Stimulated activated CD8-positive, alpha-beta memory T cell treated with anti-CD3 and anti-CD28 coated beads, Interleukin-2, amount 100 ng/mL, for 1 hour (primary cell): ENCODE measurements at places on chromosomes 11 and 22.

- DNase-seq, result no peak
Measured at GRCh38 chr11:76638270-76639197, 32.0 kb downstream of the LRRC32 start.

DNA sequence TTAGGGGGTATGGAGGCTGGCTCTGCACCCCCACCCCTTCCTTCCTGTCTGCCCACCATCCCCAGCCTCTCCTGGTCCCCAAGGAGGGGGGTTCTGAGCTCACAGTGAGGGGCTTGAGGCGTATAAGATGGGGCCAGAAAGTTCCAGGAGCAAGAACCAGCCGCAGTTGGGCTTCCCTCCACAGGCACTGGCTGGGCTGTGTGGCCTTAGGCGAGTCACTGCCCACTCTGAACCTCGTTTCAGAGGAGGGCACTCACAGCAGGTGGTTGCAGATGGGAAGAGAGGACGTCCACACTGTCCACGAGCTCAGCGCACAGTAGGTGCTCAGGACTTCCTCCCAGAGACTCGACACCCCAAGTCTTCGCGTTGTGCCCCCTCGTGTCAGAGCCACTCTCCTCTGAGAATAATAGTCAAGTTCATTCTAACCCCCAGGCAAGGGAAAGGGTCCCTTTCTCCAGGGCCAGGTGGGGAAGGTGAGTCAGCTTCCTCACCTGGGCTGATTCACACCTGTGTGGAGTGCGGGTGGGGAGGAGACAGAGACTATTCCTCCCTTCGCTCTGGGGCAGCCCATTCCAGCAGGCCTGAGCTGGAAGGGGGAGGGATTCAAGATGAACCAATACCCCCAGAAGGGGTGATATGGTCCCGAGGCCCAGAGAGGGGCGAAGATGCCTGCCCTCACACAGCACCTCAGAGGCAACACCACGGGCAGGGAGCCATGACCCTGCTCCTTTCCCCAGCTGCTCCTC lies 29.3 kb downstream of the RPL3 start:
- DNase-seq, result no peak

DNA sequence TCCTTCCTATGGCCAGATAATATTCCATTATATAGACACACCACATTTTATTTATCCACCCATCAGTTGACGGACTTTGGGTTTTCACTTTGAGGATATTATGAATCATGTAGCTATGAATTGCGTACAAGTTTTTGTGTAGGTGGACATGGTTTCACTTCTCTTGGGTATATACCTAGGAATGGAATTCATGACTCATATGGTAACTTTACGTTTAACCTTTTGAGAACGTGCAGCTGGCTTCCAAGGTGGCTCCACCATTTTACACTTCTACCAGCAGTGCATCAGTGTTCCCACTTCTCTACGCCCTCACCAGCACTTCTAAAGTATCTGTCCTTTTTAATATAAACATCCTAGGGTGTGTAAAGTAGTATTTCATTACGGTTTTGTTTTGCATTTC lies 112.0 kb downstream of the PLEKHA7 start:
- no peak for DNase-seq

DNA sequence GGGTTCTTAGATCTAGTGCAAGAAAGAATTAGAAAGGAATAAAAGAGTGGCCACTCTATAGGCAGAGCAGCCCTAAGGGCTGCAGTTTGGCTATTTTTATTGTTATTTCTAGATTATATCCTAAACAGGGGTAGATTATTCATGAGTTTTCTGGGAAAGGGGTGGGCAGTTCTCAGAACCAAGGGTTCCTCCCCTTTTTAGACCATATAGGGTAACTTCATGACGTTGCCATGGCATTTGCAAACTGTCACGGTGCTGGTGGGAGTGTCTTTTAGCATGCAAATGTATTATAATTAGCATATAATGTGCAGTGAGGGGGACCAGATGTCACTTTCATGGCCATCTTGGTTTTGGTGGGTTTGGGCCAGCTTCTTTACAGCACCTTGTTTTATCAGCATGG lies 44.6 kb downstream of the METTL15 start:
- no peak for DNase-seq

GRCh38 chr22:17951315-17951714 lies 73.0 kb downstream of the MICAL3 start:
- no peak for DNase-seq

DNA sequence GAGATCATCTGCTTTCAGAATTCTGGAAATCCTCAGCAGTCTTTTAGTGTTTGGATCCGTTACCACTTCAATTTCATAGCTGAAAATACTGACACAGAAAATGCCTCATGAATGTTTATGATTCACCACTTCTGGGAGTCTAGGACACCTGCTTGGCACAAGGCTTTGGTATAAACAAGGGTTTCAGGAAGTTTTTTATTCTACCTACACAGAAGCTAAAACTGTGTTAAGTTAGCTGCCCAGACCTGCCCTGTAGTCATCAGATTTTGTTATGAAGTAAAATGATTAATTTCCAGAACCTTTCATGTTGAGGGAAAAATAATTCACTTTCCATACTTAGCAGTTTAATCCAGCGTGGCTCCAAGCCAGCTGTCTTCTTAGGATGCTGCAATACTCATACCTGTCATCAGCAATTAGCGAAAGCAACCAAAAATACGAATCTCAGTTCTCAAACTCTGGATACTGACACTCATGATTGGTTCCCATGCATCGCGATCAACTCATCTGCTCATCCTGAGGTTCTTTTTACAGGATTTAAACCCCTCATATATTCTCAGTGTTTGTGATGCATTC lies 458.5 kb upstream of the CCDC90B start:
- DNase-seq, result no peak

GRCh38 chr11:22792497-22792896 lies 37.1 kb downstream of the SVIP start:
- DNase-seq, result no peak

GRCh38 chr22:48054596-48054995 lies 1292.1 kb downstream of the TBC1D22A start:
- DNase-seq, result no peak

GRCh38 chr11:132131047-132131446 lies 760.6 kb downstream of the NTM start:
- no peak for DNase-seq

DNA sequence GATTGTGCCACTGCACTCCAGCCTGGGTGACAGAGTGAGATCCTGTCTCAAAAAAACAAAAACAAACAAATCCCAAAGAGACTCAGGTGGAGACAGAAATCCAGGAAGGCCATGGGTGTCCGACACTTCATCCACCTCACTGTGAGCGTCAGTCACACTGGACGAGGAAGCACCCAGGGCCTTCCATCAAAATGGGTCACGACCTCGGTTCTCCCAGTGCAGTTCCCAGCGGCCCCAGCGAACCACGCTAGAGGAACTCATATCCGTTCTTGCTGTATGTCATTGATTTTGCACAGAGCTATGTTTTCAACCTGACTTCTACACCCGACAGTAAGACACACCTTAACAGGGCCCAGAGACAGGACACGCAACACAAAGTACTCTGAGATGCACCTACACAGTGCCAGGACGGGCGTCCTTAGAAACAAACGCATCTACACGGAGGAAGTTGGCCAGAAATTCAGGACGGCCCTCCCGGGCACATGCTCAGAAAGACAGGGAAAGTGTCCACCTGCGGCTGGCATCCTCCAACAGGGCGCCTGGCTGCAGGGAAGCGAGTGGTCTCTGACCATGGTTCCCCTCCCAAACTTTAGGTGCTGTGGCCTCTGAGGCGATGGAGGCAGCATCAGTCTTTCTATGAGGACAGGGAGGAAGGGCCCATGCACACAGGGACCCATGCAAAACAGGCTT lies 410.5 kb downstream of the CTTN start:
- DNase-seq, result no peak

DNA sequence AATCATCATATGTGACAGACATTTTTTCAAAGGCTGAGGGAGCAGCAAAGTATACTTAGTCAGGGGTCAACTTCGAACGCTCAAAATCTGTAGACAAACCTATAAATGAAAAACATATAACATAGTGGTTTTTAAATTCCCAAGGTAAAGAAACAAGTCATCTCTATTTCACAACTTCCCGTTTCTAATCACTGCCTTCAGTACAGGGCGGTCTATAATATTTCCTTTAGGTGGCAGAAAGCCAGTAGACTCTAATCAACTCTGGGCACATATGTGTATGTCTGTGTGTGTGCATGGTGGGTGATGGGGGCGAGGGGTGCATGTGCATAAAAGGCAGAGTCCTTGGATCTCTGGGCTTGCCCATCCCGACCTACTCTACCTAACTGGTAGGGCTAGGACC lies 55.0 kb upstream of the ARFGAP3 start:
- no peak for DNase-seq

DNA sequence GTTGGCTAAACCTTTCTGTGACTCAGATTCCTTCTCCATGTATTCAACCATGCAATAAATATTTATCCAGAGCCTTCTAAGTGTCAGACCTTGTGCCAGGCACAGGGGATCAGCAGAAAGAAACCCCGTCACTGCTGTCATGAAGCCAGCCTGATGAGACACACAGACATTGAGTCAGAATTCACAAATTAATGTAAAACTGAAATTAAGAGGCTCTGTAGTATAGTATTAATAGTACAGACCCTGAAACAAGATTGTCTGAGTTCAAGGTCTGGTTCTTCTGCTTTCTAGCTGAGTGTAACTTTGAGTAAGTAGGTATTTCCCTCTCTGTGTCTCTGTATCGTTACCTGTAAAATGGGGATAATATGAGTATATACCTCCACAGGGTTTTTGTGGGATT lies 46.9 kb downstream of the ME3 start:
- no peak for DNase-seq

DNA sequence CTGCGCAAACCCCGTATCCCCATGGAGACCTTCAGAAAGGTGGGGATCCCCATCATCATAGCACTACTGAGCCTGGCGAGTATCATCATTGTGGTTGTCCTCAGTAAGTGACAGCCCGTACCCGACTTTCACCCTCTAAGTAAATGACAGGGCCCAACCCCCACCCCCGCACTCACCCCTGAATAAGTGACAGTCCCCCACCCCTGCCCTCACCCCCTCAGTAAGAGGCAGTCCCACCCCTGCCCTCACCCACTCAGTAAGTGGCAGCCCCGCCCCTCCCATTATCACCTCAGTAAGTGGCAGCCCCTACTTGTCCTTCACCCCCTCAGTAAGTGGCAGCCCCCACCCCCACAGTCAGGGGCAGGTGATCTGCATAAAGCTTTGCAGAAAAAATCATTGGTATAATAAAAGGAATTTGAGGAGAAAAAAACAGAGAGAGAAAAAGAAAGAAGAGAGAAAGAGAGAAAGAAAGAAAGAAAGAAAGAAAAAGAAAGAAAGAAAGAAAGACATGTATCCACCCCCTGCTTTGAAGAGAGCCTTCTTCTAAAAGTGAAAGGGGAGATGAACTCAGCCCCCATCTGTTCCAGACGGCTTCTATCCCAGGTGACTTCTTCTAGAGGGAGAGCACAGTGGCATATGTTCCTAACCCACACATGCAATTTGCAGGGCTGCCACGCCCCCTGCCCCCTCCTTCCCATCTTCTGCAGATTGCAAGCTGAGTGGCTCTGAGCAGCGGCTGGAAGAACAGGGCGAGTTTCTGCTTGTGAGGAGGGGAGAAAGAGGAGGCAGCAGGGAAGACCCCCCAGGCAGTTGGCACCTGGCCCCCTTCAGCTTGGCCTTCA lies 12.5 kb upstream of the SMIM35 start:
- DNase-seq, result no peak

- no peak for DNase-seq
Measured at GRCh38 chr11:63448646-63449045, 42.3 kb downstream of the PLAAT5 start.

DNA sequence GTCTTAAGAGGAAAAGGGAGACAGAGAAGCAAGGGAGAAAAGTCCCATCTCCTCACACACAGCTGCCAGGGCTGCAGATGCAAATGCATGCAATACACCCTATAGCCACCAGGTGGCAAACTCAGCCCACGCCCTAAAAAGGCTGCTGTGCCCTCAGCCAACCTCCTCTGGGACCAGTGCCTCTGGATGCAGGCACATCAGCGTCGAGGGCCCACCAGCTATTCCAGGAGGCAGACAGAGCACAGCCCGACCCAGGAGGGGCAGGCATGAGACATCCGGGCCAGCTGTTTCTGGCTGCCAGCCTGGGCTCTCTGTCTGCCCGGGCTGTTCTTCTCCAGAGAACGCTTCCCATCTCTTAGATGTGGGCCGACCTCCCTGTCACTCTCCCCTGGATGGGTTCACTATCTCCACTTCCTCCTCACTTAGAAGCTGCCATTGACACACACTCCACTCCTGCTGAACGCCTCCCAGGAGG lies 39.7 kb downstream of the TPBGL start:
- DNase-seq, result peak; percentile 55

GRCh38 chr22:33188326-33188725 lies 130.1 kb upstream of the SYN3 start:
- no peak for DNase-seq

GRCh38 chr11:11421509-11421908 lies 68.5 kb upstream of the CSNK2A3 start:
- no peak for DNase-seq

- no peak for DNase-seq
Measured at GRCh38 chr11:119533921-119534736, 111.2 kb upstream of the THY1 start.

GRCh38 chr11:74932169-74932568 lies 16.7 kb downstream of the XRRA1 start:
- DNase-seq, result no peak

GRCh38 chr11:59770319-59770718 lies 15.1 kb downstream of the STX3 start:
- no peak for DNase-seq

GRCh38 chr11:124622531-124623451 lies at the start of gene TBRG1:
Gene TBRG1, plus strand, starts transcription at chr11:124622864. Its CDS starts 220 bp downstream, at chr11:124623084.
- DNase-seq, result peak; percentile 67

DNA sequence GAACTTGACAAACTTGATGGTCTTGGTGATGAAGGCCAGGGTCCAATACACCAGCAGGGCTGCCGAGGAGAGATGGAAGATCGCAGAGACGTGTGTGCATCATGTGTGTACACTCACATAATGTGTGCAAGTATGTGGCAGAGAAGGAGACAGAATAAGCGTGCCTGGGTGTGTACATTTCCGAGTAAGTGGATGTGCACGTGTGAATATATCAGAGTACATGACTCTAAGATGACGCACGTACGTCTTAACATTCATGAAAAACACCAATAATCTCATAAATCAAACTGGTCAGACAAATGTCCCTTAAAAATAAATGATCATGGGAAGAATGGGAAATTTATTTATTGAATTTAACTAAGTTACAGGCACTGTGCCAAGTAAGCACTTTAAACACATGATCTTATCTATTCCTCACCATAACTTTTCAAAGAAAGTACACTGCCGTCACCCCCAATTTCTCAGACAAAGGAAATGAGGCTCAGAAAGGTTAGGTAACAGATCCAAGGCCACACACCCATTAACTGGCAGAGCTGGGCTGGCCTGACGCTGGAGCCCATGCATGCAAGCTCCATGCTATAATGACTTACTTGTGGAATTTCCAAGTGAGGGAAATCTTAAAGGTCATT lies 13.0 kb downstream of the ABCC8 start:
- no peak for DNase-seq
